ENCODE measurements at places on chromosomes 11 and 22. TPM values are rescaled to one million over a fixed set of nuclear protein-coding genes. Genes with fewer than 3 reads are reported as not detected.

GRCh38 chr11:115990004-115990447 is 485.8 kb upstream of the CADM1 start:
- DNase-seq = no peak

- DNase-seq = no peak
Observed at GRCh38 chr11:46471943-46472661, 80.5 kb upstream of the CHRM4 start.

DNA sequence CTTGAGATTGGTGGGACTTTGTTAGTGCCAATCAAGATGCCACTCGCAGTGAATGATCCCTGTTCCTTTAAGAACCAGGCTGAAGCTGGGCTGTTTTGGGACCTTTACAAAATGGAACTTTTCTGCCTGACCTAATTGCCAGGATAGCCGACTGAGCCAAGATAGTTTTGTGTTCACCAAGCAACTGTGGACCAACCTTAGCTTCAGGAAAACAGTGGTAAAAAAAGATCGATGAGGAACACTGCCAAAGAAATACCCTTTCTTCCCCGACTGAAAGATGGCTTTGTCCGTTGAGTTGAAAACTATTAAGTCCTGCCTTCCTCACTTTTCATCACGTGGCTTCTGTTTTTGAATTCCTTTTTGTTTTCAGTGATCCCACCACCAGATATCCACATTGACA is 157.9 kb upstream of the SORL1-AS1 start:
- no peak for DNase-seq

DNA sequence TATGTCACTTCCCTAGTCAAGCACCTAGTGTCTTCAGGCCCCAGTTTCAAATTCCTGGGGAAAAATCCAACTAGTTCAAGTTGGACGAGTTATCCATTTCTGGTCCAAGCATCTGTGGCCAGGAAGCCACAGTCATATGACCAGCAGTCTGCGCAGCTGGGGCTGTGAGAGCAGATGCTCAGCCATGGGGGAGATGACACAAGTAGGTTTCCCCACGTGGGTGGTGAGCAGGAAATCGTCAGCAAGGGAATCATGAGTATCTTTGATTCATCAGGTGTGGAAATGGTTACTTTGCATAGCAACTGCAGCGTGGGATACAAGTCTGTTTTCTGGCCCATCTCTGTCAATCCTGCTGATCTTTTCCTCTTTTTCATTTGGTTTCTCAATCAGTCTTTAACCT is 185.3 kb downstream of the C11orf91 start:
- DNase-seq = peak; percentile 22

PGA5 gene
- not detected for total RNA-seq

GNAZ gene
- total RNA-seq = 0.47 TPM

DNA sequence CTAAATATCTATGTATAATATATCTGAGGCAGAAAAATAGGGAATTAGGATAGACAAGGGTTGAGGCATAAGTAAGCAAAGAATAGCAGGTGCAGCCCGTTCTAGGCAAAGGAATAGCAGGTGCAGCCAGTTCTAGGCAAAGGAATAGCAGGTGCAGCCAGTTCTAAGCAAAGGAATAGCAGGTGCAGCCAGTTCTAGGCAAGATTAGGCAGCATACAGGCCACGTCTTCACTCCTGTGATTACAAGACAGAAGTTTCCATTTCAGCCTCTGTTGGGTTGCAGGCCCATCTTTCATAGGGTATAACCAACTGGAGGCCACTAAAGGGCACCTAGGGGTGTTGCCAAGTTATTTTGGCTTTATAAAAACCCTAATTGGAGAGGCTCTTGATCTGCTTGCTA is 28.8 kb upstream of the CHORDC1 start:
- DNase-seq = no peak

GRCh38 chr11:107840129-107840484 is 18.5 kb downstream of the SLC35F2 start:
- DNase-seq = no peak

GRCh38 chr11:103622296-103622695 is 414.1 kb upstream of the DDI1 start:
- DNase-seq = peak; percentile 60

OR52H1 gene
- total RNA-seq = not detected

- no peak for DNase-seq
Observed at GRCh38 chr11:62574363-62575071, 826 bp upstream of the EEF1G start.

NXPE2 gene
- total RNA-seq = not detected

DNA sequence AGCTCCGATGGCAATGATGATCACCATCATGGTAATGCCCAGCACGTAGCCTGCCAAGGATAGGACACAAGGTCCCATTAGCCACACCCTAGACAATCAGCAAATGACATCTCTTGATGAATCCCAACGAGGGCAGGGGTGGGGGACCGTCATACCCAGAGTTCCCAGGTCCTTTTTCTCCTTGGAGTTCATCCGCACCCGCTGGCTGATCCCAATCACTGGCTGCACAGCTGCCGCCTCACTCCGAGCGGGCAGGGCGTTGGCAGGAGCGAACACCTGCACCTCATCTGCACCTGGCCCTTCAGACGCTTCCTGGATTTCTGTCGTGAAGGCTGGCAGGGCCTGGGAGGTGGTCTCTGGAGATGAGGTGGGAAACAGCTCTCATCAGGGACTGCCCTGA is 2.9 kb downstream of the PIK3IP1 start:
- DNase-seq = no peak

RIC8A gene
- total RNA-seq = 178 TPM

OR51B4 gene
- total RNA-seq = not detected

DNA sequence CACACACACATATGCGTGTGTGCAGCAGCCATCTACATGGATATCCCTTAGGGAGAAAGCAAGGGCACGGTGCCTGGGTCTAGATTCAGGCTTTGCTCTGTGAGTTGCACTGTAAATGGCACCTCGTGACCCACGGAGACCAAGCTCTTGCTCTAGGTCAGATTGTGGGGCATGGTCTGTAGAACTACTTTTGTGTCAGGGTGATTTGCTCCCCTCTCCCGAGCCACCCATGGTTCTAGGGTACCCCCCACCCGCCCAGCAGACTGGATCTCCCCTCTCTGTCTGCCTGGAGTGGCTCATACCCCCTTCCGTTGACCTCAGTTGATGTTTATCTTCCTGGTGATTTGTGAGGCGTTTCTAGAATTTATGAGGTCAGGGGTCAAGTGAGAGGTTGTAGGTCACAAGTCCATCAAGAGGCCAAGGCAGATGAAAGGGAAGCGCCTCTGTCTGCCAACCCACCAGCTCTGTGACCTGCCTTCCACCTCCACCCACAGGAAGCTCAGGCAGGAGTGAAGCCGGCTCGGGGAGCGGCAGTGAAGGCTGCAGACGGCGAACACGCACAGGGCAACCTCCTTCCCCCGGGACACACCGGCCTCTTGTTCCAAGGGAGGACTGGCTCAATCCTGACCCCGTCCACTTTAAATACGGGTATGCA is 76.2 kb upstream of the TTLL12 start:
- DNase-seq = no peak

DNA sequence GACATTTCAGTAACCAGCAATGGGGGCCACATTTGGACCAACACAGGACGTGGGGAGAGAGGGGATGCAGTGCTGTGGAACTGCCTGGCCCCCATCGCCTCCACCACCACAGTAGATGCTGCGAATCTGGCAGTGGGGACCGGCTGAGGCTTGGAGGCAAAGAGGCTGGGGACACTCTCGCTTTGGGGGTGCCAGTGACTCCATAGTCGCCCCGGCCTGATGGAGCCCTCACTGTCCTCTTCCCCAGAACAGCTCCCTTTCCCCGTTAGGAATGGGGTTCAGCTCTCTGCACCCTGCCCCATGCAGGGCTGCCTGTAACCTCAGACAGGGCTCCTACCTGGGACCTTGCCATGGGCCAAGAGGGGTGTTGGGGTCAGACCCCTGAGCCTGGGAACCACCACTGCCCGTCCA is 1.8 kb upstream of the MUC2 start:
- DNase-seq = no peak

GRCh38 chr11:91041626-91042025 is 818.8 kb upstream of the CHORDC1 start:
- no peak for DNase-seq

DNA sequence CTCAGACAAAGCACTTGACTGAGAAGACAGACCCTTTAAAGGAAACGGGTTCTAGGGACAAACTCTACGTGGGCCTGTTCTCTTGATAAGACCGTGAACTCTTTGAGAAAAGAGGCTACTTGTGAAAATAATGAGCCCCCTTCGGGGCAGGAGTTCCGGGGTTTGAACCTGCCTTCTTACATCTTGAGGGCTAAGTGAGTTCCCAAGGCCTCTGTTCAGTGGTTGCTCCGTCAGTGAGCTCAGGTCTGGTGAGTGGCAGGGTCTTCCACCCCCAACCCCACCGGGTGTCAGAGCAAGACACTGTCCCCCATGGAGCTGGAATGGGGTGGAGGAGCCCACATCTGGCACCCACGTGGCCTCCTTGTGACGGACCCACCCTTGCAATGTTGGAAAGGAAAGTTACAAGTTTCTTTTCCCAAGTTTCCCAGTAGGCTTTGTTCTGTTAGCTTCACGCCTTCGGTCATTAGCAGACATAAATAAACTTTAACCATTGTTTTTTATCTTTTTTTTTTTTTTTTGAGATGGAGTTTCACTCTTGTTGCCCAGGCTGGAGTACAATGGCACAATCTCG is 6.3 kb upstream of the SAMM50 start:
- DNase-seq = no peak

POU2AF3 gene
- total RNA-seq = not detected

DNA sequence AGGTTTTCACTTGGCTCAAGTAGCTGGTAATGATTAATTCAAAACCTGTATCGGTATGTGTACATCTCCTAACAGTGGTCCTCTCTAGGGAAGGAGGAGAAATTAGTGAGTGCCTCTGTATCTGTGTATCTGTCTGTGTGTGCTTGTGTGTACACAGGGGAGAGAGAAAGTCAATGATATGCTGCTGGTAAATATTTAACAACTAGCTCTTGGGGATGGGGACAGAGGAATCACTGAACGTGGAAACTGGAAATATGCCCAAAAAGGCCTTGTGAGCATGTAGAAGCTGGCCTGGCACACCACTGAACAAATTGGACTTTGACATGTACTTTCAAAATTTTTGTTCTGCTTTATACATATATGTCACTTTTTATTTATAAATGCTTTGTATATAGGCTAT is 214.0 kb upstream of the SYN3 start:
- DNase-seq = no peak

OR51E1 gene
- total RNA-seq = not detected

GRCh38 chr11:13962562-13963168 is at the start of gene SPON1:
Gene SPON1 (plus strand): TSS chr11:13962723. CDS start chr11:13962905, 182 bp downstream.
- DNase-seq = no peak

DNA sequence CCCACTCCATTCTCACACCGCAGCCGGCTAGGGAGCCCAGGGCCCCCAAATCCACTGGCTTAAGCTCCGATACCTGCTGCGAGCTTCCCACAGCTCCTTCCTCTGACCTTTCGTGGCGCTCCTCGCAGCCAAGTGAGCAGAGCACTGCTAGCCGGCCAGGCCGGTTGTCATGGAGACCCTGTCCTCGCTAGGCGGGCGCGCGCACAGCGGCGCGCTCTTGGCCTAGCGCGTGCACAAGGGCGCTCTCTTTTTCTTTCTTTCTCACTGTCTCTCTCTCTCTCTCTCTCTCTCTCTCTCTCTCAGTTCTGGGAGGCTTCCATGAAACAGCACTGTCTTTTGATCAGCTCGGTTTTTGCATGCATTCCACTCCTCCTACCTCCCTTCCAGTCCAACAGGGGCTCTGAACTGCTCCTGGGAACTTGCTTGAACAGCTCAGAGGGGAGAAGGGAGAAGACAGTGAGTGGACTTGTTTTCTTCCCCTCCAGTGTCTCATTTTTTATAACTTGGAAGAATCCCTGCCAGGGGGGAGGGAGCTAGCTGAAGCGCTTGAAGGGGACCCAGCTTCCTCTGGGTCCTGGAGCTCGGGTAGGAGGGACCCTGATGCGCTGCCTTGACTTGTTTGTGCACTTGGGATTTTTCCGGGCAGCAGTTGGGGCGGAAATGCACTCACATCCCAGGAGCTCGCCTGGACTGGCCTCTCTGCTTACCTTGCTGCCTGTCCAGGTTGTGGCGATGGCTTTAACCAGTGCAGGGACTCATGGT is 100.3 kb upstream of the AKIP1 start:
- peak; percentile 88 for DNase-seq

P2RX6 gene
- 3.6 TPM for total RNA-seq

- no peak for DNase-seq
Observed at GRCh38 chr11:116467823-116468222, 305.0 kb downstream of the BUD13 start.

INPP5J gene
- total RNA-seq = 0.49 TPM

DNA sequence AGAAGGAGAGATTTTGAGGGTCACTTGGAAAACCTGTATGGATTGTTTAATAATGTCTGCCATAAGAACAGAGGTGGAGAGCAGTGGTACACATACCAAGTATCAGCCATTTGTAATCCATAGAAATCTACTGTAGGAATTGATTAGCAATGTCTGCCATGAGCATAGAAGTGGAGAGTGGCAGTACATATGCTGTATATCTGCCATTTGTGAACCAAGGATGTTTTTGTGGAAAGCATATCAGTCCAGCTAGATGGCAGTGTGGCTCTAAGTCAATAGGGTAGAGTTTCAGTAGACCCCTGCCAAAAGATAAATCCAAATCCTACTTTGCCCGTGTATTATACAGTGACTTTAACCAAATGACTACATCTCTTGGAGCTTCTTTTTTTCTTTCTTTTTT is 82.9 kb upstream of the SEZ6L start:
- peak; percentile 1 for DNase-seq

GRCh38 chr11:14413307-14414069 is 54.5 kb upstream of the RRAS2 start:
- DNase-seq = peak; percentile 88

MYRF gene
- 4.3 TPM for total RNA-seq

DNA sequence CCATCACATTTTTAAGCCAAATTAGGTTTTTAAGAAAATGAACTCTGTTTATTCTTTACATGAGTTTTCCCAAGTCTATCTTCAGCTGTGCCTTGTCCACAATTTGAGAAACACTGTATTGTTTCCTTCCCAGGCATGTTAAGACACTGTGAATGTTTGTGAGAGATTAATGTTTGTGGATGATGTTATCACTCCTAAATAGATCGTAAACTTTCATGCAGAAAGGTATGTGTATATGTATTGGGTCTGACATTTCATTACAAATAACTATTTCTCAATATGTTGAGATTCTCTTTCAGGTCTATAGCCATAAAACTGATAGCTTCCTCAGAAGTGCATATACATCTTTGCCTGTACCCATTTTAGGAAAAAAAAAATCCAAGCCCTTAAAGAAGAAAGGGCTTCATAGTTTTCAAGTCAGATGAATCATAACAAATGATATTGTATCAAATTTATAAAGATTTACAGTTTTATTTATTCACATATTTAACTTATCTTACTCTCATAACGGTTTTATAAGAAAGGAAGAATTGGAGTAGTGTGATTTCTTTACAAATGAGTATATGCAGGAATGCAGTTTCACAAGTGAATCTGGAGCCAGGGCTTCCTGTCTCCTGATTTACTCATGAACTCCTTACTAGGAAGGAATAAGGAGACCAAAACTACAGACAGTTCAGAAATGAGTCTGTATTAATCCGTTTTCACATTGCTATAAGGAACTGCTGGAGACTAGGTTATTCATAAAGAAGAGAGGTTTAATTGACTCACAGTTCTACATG is 11.2 kb downstream of the OR8D1 start:
- no peak for DNase-seq

- peak; percentile 75 for DNase-seq
Observed at GRCh38 chr11:113615773-113616172, 90.3 kb downstream of the TMPRSS5 start.

C1QTNF5 gene
- total RNA-seq = 7.7 TPM

Data from M059J (cell line).